ENCODE measurements at places on chromosomes 6 and 20.

DNA sequence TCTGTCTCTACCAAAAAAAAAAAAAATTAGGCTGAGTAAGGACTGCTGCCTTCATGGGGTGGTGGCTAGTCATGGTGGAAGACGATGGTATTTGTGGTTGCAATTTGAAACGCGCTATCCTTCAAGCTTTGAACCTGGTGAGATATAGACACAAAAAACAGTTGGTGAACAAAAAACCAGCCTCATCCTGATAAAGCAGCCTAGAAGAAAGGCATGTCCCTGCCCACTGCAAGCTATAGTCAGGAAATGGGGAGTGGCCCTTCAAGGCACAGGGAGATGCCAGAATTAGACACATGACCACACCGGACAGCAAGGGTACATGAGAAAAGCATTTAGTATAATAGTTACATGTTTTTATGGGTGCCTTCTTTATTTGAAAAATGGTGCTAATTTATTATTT, 193.6 kb downstream of the NFATC2 start:
- DNase-seq, result no peak

DNA sequence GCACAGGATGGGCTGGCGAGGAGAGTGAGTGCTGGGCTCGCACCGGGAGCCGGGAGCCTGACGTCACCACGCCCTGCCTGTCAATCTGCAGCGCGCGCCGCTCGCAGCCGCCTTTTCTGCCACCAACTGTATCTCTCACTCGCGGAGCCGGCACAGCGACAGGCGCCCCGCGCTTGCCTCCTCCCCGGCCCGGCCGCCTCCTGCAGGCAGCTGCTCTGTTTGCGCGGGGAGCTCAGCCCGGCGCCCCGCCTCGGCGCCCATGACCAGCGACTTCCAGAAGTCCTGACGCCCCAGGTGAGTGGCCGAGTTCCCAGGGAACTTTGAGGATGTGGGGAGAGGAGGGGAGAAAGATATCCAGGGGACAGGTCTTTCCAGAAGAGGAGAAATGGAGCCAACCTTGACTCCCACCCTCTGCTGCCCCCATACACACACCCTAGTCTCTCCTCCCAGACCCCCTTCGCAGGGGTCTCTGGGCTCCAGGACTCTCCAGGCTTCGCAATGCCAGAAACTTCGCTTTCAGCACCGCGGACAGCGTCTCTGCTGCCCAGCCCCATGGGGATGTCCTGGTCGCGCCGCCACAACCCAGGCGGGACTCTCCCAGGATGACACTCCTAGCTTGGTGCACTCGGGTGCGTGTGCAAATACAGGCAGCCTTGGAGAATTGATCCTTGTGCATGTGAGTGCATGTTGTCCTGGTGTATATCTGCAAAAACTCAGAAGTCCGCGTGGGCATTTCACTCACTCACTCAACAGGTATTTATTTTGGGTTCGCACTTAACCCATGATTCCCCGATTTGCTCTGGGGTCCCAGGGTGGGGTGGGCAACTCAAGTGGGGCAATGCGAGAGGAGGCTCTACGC, at the start of gene GPR6:
TSS of gene GPR6 (plus strand) at position 138 of the 859 bp plus-strand sequence. CDS start 802 bp downstream, outside the sequence.
- peak; percentile 56 for DNase-seq

DNA sequence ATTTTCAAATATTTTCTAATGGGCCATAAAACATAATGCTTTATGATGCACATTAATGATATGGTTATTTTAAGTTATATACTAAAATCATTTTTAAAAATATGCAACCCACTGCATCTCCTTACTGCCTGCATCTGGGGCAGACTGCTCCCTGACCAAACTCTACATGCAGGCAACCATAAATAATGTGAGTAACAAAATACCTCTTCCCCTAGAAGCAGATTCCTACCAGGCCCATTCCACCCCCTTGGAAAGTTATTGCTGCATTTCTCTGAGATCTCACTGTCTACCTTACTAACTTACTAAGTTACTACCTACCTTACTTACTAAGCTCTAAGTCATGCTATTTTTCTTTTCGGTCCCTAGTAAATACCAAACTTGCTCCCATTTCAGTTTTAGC, 71.8 kb downstream of the ATG5 start:
- no peak for DNase-seq

DNA sequence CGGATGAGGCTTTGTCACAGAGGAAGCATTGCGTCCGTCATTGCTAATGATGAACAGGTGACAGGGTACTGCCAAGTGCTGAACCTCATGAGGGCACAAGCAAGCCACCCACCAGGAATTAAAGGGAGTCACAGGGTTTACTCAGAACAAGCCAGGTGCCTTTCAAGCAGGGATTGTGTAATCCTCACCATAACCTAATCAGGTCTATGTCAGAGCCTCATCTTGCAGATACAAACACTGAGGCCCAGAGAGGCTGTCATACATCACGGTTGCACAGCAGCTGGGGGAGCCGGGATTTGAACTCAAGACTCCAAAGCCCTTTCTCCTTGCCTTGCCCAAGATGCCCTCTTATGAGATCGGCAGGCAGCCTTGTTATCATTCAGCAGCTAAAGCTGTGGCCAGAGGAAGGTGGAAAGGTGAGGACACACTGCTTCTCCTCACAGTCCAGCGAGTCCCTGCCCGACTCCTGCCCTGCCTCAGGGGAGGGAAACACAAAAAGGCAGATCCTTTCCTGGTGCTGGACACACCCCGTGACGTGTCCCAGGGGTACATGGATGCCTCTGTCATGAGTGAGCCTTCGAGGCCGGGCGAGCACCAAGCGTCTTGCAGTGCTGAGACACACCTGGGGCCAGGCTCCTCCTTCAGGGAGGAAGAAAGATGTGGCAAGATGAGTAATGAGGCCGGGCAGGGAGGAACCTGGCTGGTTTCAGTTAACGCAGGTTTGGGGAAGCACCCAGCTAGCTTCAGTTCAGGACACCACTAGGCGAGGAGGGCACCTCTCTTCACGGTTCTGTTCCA, 214.9 kb downstream of the LY86 start:
- no peak for DNase-seq

- no peak for DNase-seq
These were observed 349.9 kb downstream of the THBS2 start for GRCh38 chr6:168903613-168904345.

DNA sequence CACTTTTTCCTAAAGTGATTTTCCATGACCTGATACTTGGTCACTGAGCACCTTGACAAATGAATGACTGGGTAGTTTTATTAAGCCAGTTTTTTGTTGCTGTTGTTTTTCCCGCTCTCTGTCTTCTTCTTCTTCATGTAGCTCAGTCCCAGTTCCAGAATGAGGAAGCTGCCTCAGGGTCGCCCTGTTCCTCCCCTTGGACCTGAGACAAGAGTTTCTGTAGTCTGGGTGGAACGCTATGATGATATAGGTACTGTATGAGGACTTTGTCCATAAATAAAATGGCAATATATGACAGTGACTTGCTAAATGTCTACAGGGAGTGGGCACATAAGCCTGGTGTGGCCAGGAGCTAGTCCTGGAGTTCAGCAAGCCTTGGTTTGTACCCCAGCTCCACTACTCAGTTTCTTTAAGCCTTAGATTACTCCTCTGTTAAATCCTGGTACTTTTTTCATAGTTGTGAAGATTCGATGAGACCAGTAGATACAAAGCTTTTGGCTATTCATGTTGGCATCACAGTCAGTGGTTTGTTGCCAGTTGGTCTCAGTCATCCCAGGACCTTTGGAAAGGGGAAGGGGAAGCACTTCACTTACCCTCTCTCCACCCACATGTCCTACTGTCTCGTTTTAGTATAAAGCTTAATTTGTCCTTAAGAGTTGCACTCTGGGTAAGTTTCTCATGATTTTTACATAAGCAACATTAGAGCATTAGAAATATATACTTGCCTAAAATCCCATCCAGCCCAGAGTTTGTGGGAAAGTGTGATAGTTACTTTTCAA, 11.1 kb upstream of the ADIG start:
- DNase-seq, result no peak

DNA sequence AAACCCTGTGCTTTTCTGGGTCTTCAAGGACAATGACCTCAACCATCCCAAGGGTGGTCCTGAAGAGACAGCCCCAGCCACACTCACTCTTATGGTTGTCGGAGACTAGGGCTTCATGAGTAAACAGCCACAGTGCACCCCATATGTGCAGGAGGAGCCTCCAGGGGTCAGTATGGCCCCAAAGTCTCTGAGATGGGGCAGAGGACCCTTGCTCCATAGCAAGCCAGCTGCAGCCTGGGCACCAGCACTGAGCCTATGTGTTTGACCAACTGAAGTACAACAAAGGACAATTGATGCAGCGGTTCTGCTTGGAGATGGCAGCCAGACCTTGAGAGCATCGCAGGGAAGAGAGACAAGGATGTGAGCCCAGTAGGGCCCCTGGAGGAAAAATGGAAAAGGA, 112.2 kb downstream of the LRFN2 start:
- no peak for DNase-seq

DNA sequence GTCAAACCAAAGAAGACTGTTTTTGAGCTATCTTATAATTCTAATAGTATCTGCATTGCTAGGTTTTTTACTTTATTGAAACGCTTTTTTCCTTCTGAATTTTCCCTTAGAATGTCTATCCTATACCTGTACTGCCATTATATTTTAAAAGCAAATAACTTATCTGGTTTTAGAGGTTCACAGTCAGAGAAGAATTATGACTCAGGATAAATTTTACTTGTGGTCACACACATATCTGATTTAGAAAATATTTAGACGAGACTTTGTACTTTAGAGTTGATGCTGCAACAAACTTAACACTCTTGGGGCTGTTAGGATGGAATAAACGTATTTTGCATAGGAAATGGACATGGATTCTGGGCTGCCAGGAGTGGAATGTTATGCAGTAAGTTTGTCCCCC, 33.0 kb downstream of the LMBRD1 start:
- no peak for DNase-seq

DNA sequence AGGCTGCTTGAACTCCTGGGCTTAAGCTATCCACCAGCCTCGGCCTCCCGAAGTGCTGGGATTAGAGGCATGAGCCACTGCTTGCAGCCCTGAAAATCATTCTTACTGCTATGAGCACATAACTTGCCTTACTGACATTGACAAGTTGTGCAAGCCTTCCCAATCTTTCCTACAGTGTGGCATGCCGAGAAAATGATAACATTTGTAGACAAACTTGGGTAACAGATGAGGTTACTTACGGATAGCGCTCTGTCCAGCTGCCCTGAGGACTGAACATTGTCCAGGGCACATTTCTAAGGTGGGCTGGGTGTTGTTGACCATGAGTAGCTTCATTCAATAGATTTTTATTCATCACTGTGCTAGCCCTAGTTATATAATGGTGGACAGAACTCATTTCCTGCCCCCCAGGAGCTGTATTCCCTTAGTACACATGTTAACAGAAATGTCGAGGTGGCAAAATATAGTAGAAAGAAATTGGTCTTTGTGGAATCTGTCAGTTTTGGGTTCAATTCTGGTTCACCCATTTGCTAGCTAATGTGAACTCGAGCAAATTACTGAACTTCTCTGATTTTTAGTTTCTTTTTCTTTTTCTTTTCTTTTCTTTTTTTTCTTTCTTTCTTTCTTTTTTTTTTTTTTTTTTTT, 118.4 kb upstream of the AKIRIN2 start:
- no peak for DNase-seq

- no peak for DNase-seq
These were observed 131.1 kb downstream of the ATXN1 start for GRCh38 chr6:16630026-16630643.

DNA sequence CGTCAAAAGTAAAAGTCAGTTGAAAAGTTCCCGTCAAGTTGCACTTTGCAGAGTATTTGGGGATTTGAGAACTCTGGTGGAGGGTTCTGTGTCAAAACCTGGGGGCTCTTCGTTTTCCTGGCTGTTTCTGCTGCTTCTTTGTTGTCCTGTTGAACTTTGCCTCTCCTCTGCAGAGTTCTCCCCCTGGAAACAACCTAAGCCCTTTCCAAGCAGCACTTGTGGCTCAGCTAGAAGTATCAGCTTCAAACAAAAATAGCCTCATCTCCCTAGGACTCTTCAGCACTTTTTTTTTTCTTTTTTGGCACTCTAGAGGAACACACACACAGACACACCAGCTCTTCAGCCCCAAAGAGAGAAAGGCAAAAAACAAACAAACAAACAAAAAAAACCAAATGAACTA, at the start of gene TRDN:
TSS of gene TRDN (minus strand) at position 169 of the 400 bp plus-strand sequence. CDS start 175 bp downstream, outside the sequence.
- DNase-seq, result peak; percentile 41

DNA sequence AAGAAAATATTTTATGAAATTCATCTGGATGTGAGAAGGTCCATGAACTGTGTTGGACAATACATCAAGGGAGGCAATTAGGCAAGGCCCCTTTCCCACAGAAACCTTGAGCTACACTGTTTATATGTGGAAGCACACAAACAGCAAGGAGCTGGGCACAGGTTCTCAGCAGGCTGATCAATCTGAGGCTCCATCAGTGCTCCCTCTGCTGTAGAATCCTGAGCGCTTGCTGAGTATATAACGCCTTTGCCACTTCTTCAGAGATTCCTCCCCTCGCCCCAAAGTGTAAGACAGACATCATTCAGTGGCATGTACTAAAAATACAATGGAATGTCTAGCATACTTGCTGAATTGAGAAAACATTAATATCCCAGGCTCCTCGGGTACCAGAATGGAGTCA, 146.9 kb downstream of the PRKN start:
- DNase-seq, result no peak

DNA sequence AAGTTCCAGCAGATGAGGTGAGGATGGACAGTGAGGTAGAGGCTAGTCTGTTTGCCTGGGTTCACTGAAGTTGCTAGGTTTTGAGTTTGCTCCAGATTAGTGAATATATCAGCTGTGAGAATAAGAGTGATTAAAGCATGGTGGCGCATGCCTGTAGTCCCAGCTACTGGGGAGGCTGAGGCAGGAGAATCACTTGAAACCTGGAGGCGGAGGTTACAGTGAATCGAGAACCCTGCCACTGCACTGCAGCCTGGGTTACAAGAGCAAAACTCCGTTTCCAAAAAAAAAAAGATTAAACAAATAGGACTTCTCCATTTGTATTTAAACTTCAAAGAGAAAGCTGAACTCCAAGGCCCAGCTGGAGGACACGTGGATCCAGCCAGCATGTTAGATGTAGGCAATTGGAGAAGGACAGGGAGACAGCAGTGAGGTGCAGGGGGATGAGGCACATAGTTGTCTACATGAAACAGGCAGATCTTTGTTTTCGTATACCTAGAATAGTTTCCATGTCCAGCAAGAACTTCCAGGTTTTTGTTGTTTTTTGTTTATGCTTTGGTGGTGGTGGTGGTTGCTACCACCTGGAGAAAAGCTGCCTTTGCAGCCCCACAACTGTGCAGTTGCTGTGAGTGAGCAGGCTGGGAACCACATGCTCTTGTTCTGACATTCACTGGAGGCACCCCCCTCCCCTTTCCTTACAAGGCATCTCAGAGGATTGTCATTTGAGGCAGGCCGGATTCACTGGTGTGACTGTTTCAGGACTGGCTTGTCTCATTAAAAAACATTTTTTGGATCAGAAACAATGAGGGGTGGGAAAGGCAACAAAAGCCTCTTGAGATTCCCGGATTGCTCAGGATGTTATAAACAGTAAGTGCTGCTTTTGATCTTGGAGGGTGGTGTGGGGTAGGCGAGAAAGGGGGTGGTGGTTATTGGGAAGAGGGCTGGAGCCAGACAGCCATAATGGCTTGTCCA, 72.3 kb downstream of the JARID2 start:
- no peak for DNase-seq

Data from heart right ventricle (tissue), 16 donors.